Posterior cingulate gyrus (tissue), 11 donors: ENCODE measurements at places on chromosomes 2 and 18.

GRCh38 chr18:6412933-6413472, 1.7 kb downstream of the L3MBTL4 start:
- DNase-seq, result no peak

DNA sequence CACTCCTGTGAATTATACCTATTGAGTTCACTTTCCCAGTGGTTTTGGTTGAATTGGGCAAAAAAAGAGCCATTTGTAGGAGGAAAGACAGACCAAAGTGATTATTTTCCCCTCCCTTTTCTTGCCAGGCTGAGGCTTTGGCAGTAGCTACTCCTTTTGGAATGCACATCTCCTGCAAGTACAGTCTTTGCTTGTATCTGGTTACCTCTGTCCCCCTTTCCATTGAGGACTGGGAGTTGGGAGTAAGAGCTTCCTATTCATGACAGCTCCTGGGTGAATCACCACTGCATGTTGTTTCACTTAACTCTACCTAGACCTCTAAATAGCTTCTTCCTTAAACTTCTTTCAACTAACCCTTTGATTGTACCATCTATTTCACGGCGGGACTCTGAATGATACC, 695.3 kb upstream of the ZNF804A start:
- DNase-seq, result no peak

DNA sequence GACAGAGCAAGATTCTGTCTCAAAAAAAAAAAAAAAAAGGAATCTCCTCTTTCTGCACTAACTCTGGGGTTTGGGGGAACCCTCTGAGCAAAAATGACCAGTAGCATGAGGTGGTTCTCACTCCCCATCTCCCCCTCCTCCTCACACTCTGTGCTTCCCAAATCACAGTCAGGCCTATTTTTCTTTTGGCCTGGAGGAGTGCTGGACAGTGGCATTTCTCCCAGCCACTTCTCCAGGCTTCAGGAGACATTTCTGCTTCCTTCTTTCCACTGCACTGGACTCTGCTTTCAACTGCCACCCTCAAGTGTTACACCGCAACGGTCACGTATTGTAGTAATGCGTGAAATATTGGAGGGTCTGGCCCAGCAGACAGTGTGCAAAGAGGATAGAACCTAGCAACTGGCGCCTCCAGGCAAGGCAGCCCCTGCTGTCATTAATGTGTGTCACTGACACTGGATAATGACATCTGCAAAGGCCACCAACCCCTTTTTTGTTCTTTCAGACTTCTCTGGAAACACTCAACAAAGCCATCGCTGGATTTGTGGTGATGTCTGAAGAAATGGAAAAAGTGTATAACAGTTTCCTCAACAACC, 68.9 kb downstream of the TRABD2A start:
- no peak for DNase-seq

DNA sequence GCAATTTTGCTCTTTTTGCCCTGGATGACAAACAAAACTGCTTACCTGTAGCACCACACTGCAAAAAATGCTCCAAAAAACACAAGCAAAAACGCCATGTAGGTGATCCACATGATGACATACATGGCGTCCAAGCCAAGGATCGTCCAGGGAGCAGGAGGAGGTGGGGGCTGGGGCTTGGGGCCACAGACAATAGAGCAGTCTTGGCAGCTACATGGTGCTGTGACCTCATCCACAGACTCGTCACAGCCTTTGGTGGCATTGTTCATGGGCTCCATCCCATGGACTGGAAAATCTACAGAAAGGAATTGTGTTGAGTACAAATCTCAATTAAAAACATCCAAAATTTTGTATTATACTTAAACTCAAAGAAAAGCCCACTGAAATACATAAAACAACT, 26.1 kb downstream of the NPC1 start:
- DNase-seq, result peak; percentile 41

GRCh38 chr2:205014201-205014600, 468.9 kb downstream of the PARD3B start:
- DNase-seq, result no peak

DNA sequence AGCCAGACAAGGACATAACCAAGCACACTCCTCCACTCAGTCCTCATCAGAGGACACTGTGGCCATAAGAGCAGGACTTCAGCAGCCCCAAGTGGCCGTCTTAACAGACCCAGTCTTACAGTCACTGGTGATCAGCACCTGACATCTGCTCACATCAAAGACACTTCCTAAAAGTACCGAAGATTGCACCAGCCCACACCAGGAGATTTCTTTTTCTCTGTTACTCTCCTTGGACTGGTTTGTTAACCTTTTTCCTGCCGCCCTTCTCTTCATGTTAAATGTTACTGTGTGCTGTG, 44.1 kb downstream of the MRPS5 start:
- no peak for DNase-seq

DNA sequence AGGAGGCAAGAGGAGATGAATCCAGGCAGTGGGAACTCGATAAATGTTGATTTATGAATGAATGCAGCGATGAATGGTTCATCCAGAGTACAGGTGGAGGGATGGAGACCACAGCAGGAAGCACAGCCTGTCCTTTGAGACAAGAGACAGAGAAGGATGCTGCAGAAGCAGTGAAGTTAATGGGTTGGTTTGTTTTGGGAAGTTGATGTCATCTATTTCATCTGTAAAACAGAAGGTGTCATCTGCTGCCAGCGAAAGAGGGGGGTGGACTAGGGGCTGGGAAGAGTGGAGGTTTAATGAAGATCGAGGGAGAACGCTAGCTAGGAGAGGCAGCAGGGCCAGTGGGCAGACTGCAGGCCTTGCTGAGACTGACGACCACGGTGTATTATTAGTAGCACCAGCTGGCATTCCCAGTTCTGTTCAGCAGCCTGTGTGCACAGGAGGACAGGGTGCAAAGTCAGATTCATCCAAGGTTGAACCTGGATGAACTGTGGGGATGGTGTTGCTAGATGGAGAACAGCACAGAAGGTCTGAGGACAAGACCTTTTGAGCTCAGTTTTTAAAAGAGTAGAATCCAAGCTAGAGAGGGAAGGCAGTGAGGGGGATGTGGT, 120.3 kb upstream of the CAPN13 start:
- DNase-seq, result peak; percentile 83

DNA sequence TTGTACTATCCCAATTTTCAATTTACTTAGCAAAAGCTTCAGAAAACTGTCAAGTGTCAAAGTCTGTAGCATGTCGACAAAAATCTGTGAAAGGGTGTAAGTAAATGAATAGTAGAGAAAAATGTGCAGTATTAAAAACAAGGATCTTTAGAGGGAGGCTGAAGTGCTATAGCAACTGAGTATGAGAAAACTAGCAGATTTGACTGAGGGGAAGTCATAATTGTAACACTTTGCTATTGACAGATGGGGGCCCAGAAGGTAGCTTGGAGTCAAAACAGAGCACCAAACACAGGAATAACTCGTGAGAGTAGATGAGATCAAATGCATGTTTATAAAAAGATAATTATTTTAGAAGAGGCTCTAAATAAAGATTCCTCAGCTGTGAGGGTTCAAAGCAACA, 657.7 kb downstream of the TMEM182 start:
- DNase-seq, result no peak

DNA sequence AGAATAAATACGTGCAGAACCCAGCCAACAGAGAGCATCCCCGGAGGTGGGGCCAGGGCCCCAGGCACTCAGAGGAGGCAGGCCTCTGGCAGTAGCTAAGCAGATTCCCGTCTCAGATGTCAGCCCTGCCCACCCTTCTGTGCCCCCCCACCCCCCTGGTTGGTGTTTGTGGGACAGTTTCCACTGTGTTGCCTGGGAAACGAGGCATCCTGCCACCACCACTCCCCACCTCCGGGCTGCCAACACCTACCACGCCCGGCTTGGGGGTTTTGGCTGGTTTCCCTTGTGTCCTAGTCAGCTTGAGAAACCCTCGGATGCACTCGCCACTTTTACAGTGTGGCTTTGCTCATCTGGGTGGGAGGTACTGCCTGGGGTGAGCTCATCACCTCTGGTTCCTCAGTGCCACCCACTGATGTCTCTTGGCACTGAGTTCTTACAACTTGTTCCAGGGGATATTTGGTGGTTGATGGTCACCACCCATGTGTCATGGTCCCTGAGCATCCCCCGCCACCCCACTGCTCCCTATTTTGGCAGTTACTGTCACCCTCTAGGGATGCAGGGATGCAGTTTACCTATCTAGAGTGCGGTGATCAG, 72.4 kb upstream of the YWHAQ start:
- DNase-seq, result peak; percentile 88

DNA sequence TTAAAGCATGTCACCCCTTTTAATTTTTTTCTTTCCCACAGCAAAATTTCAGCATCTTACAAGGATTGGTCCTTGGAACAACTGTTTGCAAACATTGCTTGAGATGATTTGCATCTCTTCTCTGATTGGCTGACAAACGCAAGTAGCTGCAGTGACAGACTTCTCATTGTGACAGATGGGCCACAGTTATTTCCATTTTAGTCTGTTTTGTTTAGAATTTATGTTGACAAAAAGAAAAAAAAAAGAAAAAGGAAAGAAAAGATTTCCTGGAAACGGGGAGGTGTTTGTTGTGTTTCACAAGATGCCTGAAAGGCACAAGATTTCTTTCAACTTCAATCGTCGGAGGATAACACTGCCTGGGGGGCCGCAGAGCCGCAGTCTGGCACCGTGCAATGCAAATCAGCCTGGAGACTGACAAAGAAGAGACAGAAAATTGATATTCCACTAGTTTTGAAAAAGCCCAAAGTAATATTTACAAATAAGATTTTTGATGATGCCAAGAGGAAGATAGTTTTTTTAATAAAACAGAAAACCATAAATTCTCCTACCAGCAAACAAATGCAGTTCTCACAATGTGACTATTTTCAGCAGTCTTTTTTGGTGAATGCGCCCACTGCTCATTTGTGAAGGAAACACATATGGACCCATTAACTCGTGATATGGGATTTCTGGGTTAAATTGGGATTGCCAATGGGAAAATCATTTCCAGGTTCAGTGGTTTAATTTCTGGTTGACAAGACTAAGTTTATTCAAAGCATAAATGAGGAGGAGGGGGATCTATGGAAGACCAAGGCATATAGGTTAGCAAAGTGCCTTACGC, 296.2 kb upstream of the SMIM21 start:
- DNase-seq, result no peak

DNA sequence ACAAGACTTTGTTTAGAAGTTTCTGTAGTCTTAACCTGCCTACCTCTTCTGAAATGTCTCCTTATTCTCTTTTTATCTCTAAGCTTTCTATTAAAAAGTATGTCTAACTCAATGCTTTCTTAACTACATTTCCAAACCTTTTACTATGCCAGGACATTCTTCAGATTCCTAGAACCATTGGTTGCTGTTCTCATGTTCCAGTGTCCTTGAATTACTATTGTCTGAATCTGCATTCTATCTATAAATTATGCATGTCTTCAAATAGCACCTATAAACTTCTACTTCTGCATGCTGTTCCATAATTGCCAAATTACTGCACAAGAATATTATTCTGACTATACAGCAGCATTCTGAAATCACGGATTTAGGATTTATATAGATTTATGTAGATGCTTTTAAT, 166.0 kb upstream of the VWC2L start:
- DNase-seq, result no peak

DNA sequence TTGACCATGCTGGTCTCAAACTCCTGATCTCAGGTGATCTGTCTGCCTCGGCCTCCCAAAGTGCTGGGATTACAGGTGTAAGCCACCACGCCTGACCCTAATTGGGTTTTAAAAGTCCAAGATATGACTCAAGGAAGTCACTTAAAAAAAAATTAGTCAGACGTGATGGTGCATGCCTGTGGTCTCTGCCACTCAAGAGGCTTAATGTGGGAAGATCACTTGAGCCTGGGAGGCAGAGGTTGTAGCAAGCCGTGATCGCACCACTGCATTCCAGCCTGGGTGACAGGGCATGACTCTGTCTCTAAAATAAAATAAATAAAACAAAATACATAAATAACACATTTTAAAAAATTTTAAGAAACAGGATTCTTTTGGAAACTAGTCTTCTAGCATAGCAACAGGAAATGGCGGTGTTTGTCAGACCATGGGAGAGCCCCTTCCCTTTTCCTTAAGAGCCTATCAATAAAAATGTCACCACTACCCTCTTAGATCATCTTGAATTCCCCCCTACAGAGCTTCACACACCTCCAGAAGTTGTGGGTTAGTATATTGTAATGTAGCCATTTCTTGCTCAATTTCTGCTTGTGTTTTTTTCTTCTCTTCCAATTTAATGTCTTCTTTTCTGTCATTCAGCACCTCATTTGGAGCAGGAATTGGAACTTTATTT, 20.1 kb downstream of the SFT2D3 start:
- no peak for DNase-seq

DNA sequence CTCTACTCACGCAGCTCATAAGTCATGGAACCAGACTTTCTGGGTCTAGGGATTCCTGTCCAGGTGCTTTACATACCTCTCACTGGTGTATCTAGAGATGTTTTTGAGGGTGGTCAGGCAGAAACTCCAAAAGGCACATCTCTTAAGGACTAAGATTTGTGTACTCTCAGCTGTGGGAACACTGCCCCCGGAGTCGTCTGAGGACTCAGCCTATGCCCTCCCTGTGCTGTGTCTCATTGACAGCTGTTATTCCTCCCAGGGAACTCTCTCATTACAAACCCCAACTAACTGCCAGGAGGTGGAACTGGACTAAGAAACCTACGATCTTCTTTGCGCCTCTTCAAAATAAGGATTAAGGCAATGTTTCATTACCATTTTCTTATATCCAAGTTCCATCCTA, 293.9 kb upstream of the DLGAP1 start:
- no peak for DNase-seq

DNA sequence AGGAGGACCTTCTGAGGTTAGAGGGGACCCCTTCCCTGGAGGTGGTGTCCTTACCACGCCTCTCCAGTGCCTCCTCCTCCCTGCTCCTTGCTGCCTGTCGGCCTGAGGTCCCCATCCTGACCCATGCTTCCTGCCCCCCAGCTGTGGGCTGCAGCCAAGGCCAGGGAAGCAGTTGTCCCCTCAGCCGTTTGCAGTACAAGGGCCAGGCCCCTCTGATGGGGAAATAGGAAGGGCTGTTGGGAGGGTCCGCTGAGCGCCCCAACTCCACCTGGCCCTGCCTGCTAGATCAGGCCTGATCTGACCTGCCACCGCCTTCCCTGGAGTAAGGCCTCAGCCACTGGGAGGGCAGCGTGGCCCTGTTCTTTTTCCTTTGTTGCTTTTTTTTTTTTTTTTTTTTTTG, 219.8 kb downstream of the KLHL29 start:
- no peak for DNase-seq

- no peak for DNase-seq
Measured at GRCh38 chr18:9343577-9343976, 9.0 kb downstream of the TWSG1 start.

DNA sequence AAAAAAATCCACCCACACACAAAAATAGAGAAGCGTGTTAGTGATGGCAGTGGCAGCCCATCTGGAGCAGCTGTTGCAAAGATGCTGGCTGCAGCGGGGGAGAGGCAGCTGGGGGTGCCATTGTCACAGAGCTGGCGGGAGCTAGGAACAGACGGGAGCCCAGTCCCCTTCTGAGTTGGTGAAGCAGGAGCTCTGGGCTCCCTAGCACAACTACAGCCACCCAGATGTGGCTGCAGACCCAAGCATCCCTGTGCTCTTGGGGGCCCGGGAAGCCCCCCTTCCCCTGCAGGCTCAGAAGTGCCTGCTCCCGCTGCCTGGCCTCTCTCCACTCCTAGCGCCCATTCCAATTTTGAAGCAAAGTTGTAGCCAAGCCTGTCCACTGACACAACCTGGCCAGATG, 366.6 kb upstream of the MC4R start:
- DNase-seq, result peak; percentile 66

- DNase-seq, result no peak
Measured at GRCh38 chr2:126720638-126721037, 64.7 kb downstream of the GYPC start.
